Activated T-helper 1 cell treated with Interleukin-2 at 50 U/mL for 16 hours (primary cell): ENCODE measurements at places on chromosomes 6 and 20.
A peak's percentile ranks its signal among the peaks of the same experiment; 100 is the strongest.

- DNase-seq, result no peak
Observed at GRCh38 chr6:148521158-148521557, 178.5 kb downstream of the SASH1 start.

DNA sequence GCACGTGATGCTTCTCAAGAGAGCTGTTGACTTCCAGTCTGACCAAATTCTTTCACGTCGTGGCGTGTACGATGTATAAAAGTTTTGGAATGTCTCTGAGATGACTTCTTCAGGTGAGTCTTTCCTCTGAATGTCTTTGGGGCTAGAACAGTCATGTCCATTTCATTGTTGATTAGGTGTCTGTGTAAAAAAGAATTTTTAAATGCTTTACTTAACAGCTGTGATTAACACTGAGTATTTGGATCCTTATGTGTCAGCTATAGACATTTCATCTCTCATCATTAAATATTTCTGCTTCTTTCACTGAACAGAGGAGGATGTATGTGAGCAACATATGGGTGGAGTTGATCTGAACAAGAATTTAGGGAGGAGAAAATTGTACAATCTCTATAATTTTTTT lies 29.3 kb upstream of the KIF13A start:
- no peak for DNase-seq

GRCh38 chr6:20350215-20350614 lies 51.5 kb upstream of the E2F3 start:
- DNase-seq, result no peak

DNA sequence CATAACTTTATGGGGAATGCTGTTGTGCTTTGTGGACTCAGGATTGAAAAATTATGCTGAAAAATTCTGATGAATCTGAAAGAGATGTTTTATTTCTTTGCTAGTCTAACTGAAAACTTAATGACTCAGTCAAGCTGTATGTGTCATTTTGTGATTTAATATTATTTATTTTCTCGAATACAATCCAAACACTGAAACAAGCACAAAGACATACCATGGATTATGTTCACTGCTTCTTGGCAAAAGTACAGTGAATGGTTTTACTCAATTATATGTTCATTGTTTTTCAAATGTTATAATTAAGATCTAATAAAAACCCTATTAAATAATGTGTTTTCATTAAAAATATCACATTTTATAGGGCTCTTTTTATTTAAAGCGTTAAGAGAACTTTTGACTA lies 330.6 kb upstream of the EPHA7 start:
- no peak for DNase-seq

DNA sequence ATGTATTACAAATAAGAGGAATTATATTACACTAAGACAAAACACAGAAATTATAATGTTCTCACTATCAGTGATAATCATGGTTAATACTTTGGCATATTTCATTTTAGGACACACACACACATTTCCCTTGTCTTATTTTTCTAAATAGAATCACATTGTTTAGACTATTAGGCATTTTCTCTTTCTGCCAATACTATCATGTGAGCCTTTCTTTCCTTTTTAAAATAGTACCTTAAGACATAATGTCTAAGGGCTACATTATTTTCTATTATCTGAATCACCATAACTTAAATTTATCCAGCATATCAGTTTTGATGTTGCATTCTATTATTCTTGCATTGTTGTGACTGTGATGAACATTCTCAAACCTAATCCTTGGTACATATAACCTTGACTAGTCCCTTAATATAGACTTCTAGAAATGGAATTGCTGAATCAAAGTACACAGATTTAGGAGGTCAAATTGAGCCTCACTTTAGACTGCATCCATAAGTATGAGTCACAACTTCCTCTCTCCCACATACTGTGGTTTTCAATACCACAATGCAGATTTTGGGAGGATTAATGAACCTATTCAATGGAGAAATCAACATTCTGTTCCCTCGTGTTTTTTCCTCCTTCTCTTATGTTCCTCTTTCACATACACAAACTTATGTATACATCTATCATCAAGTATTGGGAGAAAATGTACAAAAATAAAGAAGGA lies 212.6 kb downstream of the MOXD1 start:
- no peak for DNase-seq

- no peak for DNase-seq
Observed at GRCh38 chr6:31381666-31382065, 21.7 kb upstream of the MICA start.

GRCh38 chr6:136163260-136163659 lies 86.9 kb downstream of the MTFR2 start:
- DNase-seq, result no peak

DNA sequence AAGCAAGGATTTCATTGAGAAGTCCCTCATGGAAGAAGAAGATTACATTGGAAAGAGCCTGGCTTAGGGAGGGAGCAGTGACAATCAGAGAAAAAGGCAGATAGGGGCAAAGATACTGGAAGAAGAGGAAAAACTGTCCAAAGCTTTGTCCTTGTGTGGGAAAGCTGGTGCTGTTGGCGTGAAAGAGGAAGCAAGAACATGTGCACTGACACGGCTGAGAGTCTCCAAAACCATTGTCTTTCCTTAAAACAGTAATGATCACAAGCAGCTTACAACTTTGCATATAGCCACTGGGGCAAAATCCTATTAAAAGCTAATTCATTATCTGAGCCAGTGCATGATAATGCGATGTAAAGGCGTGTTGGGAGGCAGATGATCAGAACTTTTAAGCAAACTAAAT lies 85.1 kb upstream of the ESR1 start:
- DNase-seq, result no peak

DNA sequence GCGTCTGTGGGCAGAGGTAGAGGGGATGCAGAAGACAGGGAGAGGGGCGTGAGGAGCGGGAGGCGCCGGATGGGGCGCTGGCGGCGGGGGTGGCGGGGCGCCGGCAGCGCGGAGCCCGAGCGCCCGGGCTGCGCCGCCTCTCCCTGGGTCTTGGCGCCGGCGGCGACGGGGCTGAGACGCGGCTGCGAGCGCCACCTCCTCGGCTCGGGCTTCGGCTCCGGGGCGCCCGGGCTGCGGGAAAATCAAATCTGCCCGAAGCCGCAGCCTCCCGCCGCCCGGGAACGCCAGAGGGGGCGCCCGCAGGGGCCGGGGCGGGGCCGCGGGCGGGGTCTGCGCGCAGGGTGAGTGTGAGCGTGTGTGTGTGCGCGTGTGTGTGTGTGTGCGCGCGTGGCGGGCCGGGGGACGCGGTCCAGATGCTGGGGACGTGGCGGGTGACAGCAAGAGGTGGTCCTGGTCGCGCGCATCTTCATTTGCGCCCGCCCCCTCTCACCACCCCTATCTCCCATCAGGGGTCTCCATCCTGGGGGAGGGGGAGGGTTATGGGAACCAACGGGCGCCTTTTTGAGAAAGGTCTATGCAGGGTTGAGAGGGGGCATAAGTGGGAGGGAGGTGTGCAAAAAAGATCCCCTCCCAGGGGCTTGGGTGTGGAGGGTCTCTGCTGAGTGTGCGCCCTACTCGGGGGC lies 646 bp upstream of the CPNE5 start:
- peak; percentile 13 for DNase-seq

GRCh38 chr6:28865401-28866204 lies 58.2 kb downstream of the TRIM27 start:
- peak; percentile 5 for DNase-seq

DNA sequence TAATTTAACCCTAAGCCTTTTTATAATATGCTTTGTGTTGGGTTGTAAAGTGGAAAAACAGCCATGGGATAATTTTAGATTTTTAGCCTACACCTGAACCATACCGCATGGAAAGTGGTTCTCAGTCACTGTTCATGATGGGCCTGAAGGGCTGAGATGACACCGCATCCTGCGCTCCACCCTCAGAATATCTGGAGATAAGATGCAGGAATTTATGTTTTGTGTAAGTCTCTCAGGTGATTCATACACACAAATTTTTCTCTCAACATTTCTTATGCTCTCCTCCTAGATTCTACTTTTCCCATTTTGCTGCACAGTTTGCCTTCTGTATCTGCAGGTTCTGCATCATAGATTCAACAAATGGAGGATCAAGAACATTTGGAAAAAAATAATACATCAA lies 191.3 kb upstream of the PHACTR1 start:
- no peak for DNase-seq

DNA sequence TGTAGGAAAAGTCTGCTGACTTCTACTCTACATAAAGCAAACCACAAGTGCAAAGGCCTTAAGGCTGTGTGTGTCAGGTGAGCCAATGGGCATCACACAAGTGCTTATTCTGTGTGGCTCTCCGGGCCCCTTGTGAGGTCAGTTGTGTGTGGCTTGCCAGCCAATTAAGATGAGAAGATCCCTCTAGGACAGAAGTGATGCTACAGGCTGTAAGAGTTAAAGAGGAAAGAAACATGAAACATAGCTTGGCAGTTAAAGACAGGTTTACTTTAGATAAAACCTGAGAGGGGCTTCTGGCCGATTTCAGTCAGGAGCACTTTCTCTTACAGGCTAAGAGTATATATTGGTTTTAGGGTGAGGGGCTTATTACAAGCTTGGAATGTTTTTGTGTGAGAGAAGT lies 242.4 kb downstream of the NFATC2 start:
- no peak for DNase-seq
